SW 1271 (cell line): ENCODE measurements at places on chromosomes 12 and 14.

DNA sequence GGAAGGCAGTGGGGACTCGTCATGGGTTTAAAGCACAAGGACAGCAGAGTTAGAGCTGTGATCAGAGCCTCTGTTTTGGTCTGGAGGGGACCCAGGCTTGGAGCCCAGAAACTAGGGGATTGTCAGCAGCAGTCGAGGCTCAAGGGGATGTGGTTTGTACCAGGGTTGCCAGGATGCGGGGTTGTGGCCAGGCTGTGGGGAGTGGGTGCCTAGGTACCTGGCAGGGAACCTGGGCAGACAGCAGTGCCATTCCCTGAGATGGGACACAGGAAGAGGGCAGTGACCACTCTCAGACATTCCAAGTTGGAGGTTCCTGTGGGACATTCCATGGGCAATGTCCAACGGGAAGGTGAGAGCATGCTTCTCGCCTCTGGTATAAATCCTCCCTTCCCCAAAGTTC, 222.3 kb downstream of the SLC41A2 start:
- no peak for DNase-seq

- no peak for DNase-seq
Measured at GRCh38 chr12:132986885-132987225, 688 bp downstream of the ZNF26 start.

- no peak for DNase-seq
Measured at GRCh38 chr12:51401020-51401419, 9.8 kb upstream of the GALNT6 start.

GRCh38 chr12:125166041-125166440, 100.8 kb downstream of the AACS start:
- no peak for DNase-seq

GRCh38 chr12:80189241-80189640, 89.9 kb downstream of the OTOGL start:
- no peak for DNase-seq

GRCh38 chr14:90727082-90727481, 89.1 kb downstream of the TTC7B start:
- DNase-seq = no peak

DNA sequence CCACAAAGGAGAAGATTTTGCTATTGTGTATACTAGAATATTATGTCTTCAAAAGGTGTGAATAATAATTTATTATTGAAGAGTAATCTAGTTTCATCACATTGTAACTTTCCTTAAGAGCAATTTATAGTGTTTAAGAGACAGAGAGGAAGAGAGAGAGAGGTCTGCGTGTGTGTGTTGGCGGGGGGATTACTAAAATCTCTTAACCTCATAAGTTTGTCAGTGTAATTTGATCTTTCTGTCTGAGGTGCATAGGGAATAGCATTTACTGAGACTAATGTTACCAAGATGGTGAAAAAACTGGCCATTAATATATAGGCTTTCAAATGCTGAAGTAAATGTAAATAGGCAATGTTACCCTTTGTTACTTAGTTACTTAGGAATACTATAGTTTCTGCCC, 48.2 kb upstream of the BTG1 start:
- no peak for DNase-seq

DNA sequence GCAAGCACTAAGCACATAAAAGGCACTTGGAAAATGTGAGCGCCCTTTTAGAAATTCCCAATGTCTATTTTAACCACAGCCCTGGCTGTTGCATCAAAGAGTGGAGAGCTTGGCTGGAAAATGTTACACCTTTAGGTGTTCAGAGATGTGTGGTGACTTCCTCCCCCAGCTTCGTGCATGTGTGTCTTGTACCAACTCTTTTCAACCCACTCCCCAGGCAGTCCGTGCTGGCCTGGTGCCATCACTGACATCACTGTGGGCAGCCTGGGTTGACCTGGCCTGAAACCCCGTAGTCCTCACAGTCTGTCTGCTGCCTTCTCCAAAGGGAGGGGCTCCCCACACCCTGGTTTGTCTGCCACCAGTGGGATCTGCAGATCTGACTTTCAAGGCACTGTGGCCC, 101.8 kb downstream of the SCARB1 start:
- no peak for DNase-seq

GRCh38 chr12:101117842-101118241, 92.2 kb downstream of the SLC5A8 start:
- no peak for DNase-seq

DNA sequence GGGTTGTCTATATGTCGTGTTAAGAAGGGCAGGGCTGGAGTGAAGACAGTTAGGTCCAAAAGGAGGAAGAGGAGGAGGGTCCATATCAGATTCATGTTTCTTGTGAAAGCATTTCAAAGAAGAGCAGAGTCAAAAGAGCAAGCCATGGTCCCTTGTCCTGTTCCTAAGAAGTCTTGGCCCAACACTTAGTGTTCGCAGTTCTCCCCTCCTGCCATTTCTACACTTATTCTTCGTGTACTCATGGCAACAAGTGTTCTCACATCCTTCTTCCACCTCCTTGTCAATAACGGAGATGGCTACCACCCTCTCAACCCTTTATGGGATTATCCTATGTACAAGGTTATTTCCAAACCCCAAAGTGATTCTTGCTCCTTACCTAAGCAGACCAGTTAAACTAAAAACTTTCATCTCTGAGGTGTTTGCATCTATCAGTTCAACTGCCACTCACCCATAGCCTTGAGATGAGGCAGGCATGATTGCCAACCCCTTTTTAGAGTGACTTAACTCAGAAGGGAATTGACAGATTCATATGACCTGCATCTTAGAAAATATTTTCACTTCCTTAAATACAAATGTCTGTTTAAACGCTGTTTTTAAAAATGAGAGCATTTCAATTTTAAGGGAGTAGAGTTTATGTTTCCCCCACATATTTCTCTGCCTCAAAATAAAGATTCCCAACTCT, 19.8 kb upstream of the RNASE2 start:
- no peak for DNase-seq

GRCh38 chr14:24149302-24149969, 2.1 kb downstream of the RNF31 start:
- DNase-seq = no peak

DNA sequence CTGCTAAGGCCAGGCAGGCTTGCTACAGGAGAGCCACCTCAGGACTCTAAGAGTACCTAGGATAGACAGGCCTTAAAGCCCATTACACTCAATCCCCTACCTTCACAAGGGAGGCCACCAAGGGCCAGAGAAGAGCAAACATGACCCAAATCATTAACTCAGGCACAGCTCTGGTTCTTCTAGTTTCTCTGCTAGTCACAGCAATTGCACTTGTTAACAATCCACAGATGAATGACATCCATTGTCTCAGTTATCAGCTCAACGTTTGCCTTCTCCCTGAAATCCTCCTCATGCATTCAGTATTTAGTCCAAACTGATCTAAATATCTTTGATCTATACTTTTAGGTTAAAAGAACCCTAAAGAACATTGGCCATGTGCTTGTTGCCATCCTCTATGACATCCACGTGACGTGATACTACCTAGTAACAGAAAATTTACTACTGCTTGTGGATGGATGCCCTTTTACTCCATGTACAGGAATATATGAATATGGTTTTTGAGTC, 164.5 kb downstream of the STXBP6 start:
- DNase-seq = no peak

DNA sequence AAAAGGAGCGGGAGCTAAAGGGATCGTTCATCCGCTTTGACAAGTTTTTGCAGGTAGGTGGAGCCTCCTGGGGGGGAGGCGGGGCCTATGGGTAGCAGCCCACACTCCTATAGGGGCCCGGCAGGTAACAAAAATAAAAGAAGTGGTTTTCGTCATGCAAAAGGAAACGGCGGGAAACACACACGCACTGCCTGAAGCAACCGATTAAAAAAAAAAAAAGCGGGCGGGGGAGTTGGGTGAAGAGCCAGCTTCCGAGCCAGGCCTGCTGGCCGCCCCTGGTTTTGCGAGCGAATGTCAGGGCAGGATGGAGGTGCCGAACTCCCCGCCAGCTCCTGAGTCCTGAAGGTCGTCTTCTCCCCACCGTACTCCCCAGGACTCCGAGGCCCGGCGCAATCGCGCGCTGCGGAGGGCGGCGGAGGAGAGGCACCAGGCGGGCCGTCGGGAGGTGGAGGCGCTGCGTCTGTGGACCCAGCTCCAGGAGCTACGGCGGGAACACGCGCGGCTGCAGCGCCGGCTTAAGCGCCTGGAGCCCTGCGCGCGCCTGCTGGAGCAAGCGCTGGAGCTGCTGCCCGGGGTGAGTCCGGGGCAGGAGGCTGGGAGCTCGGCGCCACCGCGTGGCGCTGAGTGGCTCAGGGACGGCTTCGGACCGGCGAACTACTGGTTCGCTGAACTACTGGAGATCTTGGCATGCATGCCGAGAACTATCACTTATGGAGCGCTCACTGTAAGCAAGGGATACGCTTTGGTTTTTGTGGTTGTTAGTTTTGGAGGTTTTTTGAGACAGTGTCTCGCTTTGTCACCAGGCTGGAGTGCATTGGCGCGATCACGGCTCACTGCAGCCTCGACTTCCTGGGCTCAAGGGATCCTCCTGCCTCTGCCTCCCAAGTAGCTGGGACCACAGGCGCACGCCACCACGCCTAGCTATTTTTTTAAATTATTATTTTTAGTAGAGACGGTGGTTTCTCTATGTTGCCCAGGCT, 3.6 kb downstream of the CFAP73 start:
- DNase-seq = no peak

GRCh38 chr12:51183816-51184215, 10.9 kb upstream of the TFCP2 start:
- no peak for DNase-seq

- DNase-seq = no peak
Measured at GRCh38 chr14:40847480-40847879, 759.2 kb upstream of the LRFN5 start.

GRCh38 chr12:118685983-118686607, 295.2 kb upstream of the SRRM4 start:
- no peak for DNase-seq

DNA sequence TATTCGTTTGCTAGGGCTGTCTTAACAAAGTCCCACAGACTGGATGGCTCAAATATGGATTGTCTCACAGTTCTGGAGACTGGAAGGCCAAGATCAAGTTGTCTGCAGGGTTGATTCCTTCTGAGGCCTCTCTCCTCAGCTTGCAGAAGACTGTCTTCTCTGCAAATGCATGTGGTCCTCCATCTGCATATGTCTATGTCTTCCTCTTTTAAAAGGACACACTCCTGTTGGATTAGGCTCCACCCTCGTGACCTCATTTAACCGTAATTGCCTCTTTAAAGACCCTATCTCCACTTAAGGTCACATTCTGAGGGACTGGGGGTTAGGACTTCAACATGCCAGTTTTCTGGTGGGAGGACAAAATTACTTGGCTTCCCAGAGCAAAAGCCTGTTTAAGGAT, 123.3 kb downstream of the SLC38A6 start:
- DNase-seq = no peak

- no peak for DNase-seq
Measured at GRCh38 chr14:71566276-71566675, 366.0 kb upstream of the RGS6 start.

- DNase-seq = peak; percentile 32
Measured at GRCh38 chr12:98653866-98654493, 8.9 kb downstream of the APAF1 start.

DNA sequence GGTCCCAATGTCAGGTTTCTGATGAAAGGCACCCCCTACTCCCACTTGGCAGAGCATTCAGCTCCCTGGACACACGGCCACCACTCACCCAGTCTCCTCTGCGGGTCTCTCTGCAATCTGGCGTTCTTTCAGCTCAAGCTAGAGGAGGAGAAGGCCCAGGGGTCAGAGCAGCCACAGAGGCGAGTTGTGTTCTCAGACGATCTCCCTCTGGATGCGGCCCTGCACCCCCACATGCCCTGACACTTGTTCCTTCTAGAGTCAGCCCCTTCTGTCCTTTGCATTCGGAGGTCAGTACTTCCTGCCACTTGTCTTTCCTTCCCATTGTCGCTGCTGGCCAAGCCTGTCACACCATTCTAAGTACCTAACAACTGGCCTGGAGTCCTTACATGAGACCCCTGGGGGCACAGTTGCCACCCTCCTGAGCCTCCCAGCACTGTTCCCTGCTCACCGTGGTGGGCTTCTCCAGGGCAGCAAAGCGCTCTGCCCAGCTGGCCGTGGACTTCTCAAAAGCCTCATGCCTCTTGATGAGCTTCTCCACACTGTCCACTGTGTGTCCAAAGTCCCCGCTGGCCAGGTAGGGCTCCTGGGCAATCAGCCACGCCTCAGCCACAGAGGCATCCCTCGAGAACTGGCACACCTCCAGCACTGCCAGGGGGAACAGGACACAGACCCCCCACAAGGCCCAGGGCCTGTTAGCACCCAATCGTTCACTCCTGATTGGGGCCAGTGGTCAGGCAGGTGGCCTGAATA, 63.2 kb downstream of the PLEKHG3 start:
- DNase-seq = no peak

GRCh38 chr14:104747876-104748275, 5.1 kb upstream of the SIVA1 start:
- no peak for DNase-seq

DNA sequence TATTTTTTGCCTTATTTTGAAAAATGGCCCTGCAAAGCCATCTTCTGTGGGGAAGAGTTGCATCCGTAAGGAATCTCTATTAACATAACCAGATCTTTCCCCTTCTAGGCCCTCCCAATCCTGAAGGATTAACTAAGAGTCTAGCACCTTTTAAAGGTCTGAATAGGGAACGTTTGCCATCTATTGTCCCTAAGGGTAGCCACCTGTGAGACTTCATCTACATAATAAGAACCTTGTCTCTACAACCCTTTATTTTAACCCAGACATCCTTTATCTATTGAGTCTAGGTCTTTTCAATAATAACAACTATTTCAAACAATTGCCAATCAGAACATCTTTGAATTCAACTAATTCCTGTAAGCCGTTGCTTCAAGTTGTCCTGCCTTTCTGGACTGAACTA, 4.4 kb downstream of the EDDM3B start:
- no peak for DNase-seq

GRCh38 chr14:71135496-71135895, 228.2 kb downstream of the PCNX1 start:
- DNase-seq = no peak
